CD4-positive, alpha-beta T cell (primary cell): ENCODE measurements at places on chromosomes 13 and 19. TPM values are rescaled to one million over a fixed set of nuclear protein-coding genes. Genes with fewer than 3 reads are reported as not detected.

The CEBPG gene
- total RNA-seq: 15.5 TPM

The ZNF45 gene
- 4.6 TPM for total RNA-seq

The SULT2B1 gene
- not detected for total RNA-seq

The TMEM59L gene
- 0.25 TPM for total RNA-seq

The FUT1 gene
- total RNA-seq: not detected

The TNPO2 gene
- total RNA-seq: 47.4 TPM

The TTYH1 gene
- total RNA-seq: not detected
